Right atrium auricular region (tissue), 2 donors: ENCODE measurements at places on chromosomes 2 and 18. TPM values are rescaled to one million over a fixed set of nuclear protein-coding genes. Genes with fewer than 3 reads are reported as not detected.

- DNase-seq = no peak
These were observed 469.1 kb downstream of the CBLN2 start for GRCh38 chr18:72075040-72075439.

DNA sequence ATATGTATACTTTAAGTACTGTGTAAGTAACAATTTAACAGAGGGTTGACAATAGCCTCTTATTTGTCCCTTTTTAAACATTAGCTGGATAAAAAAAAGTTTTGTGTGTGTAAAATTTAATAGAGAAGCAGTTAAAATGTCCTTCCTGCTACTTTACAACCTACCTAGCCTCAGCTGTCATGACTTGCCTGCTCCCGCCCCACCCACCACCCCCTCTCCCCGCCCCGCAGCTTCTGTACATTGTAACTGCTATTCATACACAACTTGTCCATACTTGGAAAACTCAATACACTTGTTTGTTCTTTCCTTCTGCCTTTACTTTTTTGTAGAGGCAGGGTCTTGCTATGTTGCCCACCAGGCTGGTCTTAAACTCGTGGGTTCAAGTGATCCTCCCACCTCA lies 19.5 kb downstream of the RELCH start:
- no peak for DNase-seq

Gene SOWAHC
- total RNA-seq = 5.3 TPM

- DNase-seq = no peak
These were observed 3.1 kb upstream of the CELF4 start for GRCh38 chr18:37568671-37569070.

Gene SRD5A2
- total RNA-seq = not detected

DNA sequence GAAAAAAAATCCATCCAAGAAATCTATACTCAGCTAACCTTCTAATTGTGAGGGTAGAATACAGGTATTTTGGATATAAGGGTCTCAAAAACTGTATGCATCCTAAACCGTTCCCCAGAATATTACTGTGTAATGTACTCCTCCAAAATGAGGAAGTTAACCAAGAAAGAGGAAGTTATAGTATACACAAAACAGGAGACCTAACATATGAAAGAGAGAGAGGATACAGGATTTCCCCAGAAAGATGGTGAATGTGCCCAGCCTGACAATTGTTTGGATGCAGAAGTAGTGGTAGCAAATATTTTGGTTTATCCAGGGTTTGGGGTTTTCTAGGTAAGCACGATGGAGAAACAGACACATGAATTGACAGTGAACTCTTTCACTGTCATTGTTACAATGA lies 50.6 kb downstream of the GALNT3 start:
- no peak for DNase-seq

GRCh38 chr2:133377021-133377481 lies 191.2 kb downstream of the NCKAP5 start:
- DNase-seq = no peak

DNA sequence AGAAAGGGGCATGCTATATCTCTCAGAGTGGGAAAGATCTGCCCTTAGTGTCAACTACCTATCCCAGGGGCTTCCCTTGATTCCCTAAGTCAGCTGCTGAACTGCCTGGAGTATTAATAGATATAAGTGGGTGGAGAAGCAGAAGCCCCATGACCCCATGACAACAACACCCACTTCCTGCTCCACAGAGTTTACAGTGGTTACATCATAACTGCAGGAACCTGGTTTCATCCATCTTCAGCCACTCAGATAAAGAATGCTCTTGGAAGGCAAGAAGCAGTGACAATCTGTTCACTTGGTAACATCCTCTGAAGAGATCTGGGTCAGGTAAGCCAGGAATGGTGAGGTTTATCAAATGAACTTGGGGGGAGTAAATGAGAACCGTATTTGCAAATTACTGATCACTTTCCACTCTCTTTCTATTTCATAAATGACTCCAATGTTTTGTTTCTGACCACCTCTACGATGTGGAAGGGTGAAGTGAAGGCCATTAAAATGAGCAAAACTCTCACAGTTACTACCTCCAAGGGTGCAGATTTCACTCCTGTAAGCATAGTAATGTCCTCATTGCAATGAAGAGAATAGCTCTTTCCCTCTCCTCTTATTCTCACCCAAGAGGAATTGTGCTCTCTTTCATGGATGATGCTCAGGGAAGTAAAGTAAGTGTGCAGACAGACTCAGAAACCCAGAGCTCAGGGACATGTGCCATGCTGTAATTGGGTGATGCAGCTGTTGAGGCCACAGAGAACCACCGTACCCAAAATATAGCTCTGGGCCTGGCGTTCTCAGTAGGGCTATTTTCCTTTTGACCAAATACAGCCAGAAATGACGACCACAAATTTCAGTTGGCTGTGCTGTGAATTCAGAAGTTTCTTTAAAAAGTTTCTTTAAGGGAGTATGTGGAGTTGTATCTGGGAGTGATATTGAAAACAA lies 192.8 kb upstream of the APCDD1 start:
- peak; percentile 36 for DNase-seq

DNA sequence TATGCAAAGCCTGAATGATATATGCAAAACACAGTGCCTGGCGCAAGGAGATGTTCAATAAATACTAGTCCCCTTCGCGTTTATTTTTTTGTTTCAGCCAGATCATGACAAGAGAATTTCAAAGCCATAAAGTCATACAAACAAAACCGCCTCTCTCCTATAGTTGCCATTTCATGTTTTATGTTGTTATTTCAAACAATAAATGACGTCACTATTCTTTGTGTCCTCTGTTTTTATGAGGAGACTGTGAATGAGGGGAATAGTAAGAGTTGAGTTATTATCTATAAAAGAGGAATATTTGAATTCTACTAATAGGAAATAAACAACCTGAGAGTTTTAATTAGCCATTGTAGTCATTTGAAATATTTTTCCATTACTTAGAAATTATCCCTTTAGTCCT lies 464.5 kb downstream of the THSD7B start:
- no peak for DNase-seq

Gene LOXL3
- 3.2 TPM for total RNA-seq

GRCh38 chr2:23705771-23706612 lies 220.9 kb downstream of the ATAD2B start:
- DNase-seq = peak; percentile 49

DNA sequence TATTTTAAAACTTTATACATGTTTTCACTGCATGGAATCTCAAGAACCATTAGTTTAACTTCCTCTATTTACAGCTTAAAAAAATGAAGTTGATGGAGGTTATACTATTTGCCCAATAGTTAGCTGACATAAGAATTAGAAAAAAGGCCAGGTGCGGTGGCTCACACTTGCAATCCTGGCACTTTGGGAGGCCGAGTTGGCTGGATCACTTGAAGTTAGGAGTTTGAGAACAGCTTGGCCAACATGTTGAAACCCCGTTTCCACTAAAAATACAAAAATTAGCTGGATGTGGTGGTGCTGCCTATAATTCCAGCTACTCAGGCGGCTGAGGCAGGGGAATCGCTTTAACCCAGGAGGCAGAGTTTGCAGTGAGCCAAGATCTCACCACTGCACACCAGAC lies 125.1 kb upstream of the CDH19 start:
- DNase-seq = no peak

Gene MC5R
- total RNA-seq = not detected

Gene FAM124B
- 1.3 TPM for total RNA-seq

Gene UPP2
- total RNA-seq = not detected

Gene TMEFF2
- 0.56 TPM for total RNA-seq

Gene ERMN
- total RNA-seq = not detected

DNA sequence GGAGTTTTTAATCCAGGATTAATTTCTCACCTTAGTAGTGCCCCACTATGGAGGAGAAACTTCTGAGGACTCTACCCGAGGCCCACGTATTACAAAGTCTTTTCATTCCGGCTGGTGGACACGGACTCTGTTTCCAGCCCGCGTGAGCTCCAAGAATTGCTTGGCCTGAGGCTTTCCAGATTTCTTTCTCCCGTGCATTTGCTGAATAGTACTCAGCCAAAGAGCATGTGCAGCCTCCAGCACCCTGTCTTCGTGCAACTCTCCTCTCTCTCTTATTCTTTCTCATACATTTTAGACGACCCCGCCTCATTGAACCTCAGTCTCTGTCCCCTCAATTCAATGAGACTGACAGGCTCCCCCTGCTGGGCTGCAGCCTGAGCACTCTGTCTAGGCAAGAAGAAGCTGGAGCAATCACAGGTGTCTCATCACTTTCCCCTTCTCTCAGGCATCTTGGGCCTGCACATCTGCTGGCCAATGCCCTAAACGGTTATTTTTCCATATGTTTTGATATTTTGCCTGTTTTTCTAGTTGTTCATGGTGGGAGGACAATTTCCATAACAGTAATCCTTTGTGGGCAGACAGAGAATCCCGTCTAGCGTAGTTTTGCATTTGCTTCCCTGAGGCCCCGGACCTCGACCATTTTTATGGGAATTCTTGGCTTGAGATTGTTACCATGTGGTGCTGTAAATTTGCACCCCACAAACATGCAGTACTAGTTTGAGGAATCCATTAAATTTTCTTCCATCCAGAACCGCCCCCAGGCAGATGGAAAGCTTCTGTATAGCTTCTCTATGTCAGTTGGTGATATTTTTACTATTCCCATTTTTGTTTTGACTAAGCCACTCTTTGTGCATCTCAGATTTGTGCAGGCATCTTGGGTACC lies 50.1 kb upstream of the LPIN2 start:
- DNase-seq = peak; percentile 67

DNA sequence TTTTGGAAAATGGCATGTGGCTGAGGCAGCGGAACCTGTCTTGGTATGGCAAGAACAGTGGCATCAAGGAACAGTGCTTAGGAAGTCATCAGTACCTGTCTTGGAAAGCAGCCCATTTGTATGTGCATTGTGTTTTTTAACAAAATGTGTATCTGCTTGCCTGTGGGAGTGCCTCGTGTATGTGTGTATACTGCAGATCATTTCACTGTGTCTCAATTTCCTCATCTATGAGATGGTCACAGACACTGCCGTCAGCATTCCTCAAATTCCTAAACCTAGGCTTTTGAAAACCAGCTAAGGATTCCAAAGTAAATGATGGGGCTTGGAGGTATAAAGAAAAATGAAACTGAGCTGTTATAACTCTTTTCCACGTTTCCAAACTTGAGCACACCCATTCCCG lies 441.3 kb downstream of the RND3 start:
- no peak for DNase-seq

GRCh38 chr2:13308989-13309388 lies 592.3 kb downstream of the TRIB2 start:
- no peak for DNase-seq

GRCh38 chr2:173669271-173669853 lies 295.8 kb downstream of the SP3 start:
- no peak for DNase-seq
